CD4-positive, alpha-beta T cell treated with Interferon gamma for 1 hour (primary cell): ENCODE measurements at places on chromosomes 5 and 9.

- no peak for DNase-seq
Observed at GRCh38 chr5:179261301-179262125, 83.7 kb downstream of the ADAMTS2 start.

DNA sequence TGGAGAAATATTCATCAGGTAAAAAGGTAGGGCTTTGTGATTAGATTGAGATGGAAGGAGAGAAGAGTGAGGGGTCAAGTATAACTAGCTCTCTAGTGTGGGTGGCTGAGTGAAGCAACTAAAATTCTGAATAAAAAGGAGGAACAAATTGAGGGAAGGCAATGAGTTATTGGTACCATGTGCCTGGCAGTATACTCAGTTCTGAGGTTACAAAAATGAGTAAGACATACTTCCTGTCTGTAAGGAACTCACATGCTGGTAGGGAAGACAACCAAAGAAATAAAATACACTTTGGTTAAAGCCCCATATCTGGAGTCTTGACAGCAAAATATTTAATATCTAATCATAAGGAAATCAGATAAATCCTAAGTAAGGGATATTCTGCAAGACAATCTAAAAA lies 476.8 kb upstream of the C9orf72 start:
- DNase-seq = no peak

DNA sequence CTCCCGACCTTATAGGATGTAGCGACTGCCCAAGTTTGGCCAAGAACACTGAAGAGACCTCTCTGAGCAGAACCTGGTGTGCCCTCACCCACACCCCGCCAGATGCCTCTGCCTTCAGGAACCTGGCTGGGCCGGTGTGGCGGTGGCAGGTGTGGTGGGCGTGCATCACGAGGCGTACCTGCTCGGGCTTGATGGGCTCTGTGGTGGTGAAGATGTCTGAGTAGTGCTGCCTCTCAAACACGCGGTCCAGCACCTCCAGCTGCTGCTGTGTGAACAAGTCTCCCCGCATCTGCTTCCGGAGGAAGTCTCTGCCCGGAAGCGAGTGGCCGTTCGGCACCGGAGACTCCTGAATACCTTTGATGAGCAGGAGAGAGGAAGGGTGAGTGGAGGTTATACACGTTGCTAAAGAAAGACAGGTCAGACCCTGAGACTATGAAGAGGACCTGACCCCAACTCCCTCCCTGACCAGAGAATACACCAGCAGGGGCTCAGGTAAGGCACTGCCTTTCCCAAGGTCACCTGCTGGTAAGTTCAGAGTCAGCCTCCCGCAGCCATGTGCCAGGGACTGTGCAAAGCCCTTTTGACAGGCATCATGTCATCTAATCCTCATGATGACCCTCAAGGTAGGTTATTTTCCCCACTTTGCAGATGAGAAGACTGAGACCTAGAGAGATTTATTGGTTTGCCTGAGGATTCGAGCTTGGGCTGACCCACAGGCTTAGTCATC lies 67.5 kb downstream of the PAX5 start:
- no peak for DNase-seq

DNA sequence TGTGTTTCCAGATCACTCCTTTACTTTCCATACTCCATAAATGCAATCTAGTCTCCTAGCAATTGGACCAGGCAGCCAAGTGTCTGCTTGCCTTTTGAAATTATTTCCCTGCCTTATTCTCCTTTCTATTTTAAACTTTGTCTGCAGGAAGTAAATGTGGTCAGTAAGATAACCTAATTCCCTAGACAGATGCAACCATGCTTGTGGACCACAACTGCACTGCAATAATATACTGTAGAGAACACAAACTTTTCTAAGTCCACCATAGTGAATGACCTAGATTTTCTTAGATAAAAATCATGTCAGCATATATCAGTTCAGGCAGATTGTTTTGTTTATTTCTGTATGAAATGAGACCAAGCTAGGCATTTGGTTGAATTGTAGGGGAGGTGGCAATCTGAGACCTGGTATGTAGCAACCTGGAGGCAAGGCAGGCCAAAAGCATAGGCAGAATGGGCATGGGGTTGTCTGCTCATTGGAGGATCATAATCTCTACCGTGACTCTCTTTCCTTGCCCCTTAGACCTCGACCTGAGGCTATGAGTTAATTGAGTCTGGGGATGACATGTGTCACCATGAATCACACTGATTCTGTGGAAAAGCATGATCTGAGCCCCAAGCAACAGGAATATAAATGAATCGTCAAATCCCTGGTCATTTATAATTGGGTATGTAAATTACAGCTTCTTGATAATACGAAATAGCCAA lies 20.7 kb downstream of the ACTL7B start:
- DNase-seq = no peak

DNA sequence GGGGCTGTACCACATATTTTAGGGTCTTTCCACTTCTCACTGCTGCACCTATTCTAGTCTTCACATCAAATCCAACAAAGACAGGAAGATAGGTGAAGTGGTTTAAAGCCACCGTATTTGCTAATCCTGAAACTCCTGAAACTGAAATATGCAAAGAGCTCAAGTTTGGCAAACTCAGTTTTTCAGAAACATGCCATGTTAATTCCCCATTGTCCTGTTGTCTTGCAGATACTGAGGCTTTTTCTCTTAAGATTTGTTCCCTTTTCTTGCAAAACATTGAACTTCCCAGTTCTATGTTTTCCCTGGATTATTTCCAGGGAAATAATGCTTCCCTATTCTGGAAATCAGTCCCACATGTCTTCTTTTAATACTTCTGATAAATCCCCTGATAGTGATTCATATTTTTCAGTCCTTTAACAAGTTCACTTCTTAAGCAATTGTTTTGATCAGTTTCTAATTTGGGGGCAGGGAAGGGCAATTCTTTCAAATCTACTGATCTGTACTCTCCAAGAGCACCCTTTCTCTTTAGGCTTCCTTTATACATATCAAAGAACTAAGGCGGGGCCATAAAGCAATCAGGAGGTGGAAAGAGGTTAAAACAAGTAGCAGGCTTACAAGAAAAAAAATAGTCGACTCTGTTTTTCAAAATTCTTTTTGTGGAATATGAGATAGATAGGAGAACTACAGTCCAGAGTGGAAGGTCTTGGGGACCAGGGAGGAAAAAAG lies 648.5 kb downstream of the BNC2 start:
- DNase-seq = no peak

GRCh38 chr5:77936365-77936693 lies 160.2 kb upstream of the TBCA start:
- DNase-seq = no peak

GRCh38 chr5:156896546-156896945 lies 46.5 kb downstream of the PPP1R2B start:
- DNase-seq = no peak

DNA sequence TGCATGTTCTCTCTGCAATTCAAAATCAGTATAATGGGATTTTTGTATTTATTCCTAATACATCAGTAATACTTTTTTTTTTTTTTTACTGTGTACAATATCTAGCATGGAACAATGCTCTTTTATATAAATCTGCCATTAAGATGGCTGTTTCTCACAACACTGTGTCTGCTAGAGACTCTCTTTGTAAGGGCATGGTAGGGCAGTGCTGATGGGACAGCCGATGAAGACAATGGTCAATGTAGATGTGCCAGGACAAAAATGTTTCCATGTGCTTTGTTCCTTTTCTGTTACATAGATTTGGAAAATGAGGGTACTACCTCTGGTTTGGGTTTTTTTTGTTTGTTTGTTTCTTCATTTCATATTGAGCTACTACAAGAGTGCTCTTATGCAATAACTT lies 95.3 kb upstream of the ITGA2 start:
- no peak for DNase-seq
